Activated CD4-positive, alpha-beta T cell treated with anti-CD3 and anti-CD28 coated beads, Interleukin-2, amount 50 U/mL, for 4 hours (primary cell): ENCODE measurements at places on chromosomes 16 and 17.

- DNase-seq: peak; percentile 72
Observed at GRCh38 chr17:57440522-57441269, 184.4 kb downstream of the MSI2 start.

- DNase-seq: no peak
Observed at GRCh38 chr16:86662195-86662594, 83.8 kb downstream of the FOXL1 start.

DNA sequence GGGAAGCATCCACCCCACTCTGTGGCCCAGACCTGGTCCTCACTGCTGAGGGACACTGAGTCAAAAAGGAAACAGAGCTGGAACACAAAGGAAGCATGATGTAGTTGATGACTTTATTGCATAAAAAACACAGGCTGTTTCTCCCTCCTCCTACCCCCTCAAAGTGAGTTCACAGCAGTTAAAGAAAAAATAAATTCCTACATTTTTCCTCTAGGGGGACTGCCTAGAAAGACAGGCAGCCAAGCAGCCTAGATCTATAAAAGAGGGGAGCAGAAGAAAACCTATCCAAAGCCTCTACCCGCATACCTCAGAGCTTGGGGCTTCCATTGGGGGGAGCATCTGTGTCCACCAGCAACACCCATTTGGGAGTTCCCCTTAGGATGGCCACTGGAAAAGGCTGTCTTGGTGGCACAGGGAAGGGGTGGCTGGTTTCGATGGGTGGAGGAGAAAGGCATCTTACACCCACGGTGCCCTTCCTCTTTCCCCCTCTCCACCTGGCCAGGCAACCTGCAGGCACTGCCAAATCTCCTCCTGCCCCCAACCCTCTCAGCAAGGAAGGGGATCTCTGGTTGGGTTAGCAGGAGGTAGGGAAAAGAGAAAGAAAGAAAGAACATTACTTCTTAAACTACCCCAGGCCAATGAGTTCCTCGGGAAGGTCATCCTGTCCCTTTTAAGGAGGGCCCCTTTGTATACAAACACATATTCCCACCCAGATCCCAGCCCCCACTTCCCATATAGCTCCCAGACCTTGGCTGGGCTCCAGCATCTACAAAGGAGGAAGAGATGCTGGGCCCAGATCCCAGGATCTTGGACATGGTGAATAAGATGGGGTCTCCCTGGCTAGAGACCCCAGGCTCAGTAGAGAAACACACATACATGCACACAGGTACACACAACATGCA, 4.0 kb upstream of the SCRN2 start:
- DNase-seq: no peak

GRCh38 chr16:85136702-85137322, 24.5 kb upstream of the CIBAR2 start:
- DNase-seq: no peak

GRCh38 chr17:77372444-77373298, 231.9 kb downstream of the SEC14L1 start:
- peak; percentile 43 for DNase-seq

GRCh38 chr17:5422505-5422904, 2.5 kb downstream of the RPAIN start:
- DNase-seq: no peak

GRCh38 chr16:57373117-57373947, 1.0 kb downstream of the CX3CL1 start:
- no peak for DNase-seq

- no peak for DNase-seq
Observed at GRCh38 chr16:68512183-68512582, 26.9 kb upstream of the ZFP90 start.

DNA sequence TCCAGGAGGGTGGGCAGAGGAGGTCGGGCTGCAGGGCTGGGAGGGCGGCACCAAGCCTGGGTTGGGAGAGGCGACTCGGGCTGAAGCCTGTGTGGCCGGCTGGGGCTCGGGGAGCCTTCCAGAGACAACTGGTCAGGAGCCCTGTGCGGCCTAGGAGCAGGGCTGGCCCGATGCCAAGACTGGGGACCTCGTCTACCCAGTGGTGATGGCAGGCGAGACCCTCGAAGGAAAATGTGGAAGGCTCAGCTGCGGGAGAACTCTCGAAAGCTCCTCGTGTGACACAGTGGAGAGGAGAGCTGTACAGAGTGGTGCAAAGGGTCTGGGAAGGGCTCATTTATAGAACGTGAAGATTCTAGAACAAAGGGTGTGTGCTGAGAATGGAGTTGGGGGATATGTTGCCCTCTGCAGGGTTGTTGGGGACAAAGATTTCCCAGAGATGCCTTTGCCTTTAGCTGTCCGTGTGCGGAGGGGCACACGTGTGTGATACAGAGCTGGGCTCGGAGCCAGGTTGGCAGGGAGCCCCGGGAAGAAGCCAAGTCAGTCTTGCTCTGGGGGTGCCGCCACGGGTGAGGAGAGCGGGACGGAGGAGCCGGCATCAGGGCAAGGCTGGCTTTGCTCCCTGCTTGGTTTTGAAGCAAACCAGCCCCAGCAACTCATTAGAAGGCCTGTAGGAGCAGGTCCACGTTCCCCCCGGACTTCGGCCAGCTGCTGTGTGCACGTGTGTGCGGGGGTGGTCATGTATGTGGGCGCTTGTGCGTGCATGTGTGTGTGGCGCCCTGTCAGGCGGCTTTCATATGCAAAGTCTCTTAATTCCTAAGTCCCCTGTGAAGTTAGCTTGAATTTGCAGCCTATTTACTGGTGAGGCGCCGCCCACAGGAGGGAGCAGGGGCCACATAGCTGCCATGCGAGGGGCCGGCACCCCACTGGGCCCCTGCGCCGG, 132.4 kb upstream of the CHMP6 start:
- DNase-seq: no peak

GRCh38 chr16:86040496-86040895, 141.5 kb downstream of the IRF8 start:
- no peak for DNase-seq

- no peak for DNase-seq
Observed at GRCh38 chr16:77434530-77435271, at the start of gene ADAMTS18. TSS of gene ADAMTS18 (minus strand) at chr16:77435034. CDS start at chr16:77434695, 339 bp downstream.

DNA sequence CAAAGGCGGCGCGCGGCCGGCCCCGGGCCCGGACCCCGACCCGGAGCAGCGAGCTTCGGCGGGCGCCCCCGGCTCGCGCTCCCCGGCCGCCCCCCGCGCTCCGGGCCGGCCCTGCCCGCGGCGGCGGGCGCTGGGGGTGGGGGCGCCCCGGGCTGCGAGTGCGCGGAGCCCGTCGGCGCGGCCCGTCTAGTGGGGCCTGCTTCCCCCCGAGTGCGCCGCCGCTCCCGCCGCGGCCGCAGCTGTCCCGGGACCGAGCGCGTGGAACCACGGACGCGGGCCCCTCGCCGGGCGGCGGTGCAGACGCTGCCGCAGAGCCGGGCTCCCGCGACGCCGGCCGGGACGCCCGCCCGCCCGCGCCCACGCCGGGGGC, 308 bp downstream of the ADCY9 start:
- DNase-seq: no peak

DNA sequence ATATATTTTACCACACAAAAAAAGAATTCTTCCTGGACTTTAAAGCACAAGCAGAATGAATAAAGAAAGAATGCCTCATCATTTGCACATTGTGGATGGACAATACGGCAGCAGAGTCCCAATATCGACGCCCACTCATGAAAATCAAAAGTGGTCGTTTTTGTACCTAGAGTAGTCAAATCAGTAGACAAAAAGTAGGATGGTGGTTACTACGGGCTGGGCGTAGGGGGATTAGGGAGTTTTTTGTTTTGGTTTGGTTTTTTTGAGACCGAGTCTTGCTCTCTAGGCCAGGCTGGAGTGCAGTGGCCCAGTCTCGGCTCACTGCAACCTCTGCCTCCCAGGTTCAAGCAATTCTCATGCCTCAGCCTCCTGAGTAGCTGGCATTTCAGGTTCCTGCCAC, 8.6 kb upstream of the CENPV start:
- DNase-seq: no peak

DNA sequence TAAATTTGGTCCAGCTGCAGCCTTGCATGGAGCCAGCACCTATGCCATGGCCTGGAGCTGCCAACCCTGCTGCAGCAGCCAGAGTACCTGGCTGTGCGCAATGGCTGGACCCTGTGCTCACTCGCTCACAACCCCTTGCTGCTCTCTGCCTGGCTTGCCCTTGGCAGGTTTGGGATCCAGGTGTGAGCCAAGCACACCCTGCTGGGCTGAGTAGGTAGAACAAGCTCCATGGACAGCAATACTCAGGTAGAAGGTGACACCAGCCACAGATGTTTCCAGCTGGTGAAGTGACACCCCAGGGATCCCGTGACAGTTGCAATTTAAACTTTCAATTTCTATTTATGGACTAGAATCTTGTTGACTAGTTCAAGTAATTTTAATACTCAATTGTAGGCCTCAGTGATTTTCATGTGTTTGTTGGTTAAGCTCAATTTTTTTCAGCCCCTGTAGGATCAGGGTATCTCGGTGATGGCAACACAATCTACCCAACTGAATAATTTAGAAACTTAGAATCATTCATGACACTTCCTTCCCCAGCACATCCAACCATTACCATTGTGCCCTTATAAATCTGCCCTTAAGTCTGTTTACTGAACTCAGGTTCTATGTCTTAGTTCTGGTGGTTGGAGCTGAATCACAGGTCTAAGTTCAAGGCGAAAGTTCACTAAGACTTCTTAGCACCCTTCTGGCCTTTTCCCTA, 480.0 kb downstream of the PMP22 start:
- DNase-seq: peak; percentile 7

DNA sequence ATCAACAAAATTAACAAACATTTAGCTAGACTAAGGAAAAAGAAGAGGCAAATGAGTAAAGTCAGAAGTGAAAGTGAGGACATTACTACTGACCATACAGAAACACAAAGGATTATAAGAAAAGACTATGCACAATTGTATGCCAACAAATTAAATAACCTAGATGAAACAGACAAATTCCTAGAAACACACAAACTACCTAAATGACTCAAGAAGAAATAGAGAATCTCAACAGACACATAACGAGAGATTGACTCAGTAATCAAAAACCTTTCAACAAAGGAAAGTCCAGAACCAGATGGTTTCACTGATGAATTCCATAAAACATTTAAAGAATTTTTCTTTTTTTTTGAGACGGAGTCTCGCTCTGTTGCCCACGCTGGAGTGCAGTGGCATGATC, 35.7 kb upstream of the MYLK3 start:
- no peak for DNase-seq

DNA sequence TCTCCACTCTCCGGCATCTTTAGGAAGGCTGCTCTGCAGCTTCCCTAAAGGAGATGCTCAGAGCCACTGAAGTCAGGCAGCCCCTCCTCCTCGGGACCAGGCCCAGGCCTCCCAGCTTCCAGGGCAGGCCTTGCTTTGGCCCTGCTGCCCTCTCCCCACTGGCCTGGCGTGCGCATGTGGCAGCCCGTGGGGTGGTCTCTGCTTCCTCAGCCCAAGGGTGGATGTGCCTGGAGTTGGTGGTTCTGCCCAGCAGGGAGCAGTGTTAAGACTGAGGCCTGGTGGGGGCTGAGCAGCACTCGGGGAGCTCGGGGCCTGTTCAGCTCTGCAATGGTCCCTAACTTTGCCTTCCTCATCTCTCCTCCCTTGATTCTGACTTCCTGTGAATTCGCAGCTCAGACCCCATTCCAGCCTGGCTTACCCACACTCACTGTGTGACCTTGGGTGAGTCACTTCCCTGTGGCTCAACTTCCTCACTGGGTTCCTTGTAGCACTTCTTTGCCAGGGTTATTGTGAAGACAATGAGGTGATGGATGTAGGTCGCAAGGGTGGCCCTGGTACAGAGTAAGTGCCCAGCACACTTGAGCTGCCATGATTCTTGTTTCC, 63.2 kb downstream of the NKD1 start:
- DNase-seq: no peak

GRCh38 chr16:75351183-75351582, 82.1 kb downstream of the CFDP1 start:
- no peak for DNase-seq

GRCh38 chr16:62751218-62751617, 715.0 kb upstream of the CDH8 start:
- no peak for DNase-seq
